Cerebellar nuclear complex (tissue), 1 donor: ENCODE measurements at places on chromosomes 4 and X.
A peak's percentile ranks its signal among the peaks of the same experiment; 100 is the strongest.

- no peak for DNase-seq
These were observed 77.1 kb downstream of the DCLK2 start for GRCh38 chr4:150155391-150155790.

- DNase-seq, result peak; percentile 49
These were observed 30.5 kb upstream of the TCEAL4 start for GRCh38 chrX:103554687-103555424.

GRCh38 chr4:98976716-98977115, 18.8 kb upstream of the METAP1 start:
- no peak for DNase-seq

DNA sequence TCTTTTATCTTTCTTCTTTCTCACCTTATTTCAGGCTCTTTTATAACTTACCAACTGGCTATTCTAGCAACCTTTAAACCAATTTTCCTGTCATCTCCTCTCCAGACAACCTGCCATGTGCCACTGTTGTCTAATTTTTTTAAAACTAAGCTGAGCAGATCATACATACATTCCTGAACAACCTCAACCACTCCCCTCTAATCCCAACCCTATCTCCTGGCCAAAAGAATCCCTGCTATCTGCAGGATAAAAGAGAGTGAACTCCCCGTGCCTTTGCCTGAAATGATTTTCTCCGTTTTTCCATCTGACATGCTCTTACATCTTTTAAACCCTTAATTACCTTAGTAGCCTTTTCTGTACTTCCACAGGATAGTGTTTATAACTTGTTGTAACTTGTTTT, 35.5 kb downstream of the DCUN1D4 start:
- DNase-seq, result no peak

DNA sequence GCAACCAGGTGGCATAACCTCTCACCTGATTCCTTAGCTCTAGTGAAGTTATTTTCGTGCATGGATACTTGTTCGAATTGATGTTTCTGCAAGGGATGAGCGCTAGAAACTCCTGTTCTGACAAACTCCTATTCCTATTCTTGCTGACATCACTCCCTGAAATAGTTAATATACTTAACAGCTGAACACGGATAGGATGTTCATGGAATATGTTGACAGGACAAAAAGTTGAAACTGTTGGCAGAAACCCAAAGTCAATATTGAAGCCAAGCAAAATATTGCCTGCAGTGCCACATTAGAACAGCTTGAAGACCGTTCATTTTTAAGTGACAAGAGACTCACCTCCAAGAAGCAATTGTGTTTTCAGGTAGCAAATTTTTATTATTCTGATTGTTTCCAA, at the start of gene KLKB1:
TSS of gene KLKB1 (plus strand) at position 287 of the 400 bp plus-strand sequence. CDS start 689 bp downstream, outside the sequence.
- DNase-seq, result no peak

GRCh38 chrX:108641589-108642272, 94.6 kb downstream of the IRS4 start:
- DNase-seq, result no peak

DNA sequence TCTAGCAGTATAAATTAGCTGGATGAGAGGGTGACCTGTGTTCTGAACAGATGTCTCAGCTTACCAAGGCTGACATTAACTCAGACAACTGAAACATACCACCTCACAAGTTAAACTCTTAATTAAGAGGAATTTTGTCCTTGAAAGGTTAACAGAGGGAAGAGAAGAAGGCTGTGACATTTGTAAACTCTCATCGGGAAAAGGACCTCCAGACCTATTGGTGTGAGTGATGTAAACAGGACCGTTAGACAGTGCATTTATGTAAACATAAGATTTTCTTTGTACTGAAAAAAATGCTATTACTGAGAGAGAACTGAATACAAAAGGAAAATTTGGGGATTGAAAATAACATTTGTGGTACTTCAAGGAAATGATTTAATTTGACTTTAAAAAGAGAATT, 308.4 kb upstream of the DIAPH2 start:
- no peak for DNase-seq

DNA sequence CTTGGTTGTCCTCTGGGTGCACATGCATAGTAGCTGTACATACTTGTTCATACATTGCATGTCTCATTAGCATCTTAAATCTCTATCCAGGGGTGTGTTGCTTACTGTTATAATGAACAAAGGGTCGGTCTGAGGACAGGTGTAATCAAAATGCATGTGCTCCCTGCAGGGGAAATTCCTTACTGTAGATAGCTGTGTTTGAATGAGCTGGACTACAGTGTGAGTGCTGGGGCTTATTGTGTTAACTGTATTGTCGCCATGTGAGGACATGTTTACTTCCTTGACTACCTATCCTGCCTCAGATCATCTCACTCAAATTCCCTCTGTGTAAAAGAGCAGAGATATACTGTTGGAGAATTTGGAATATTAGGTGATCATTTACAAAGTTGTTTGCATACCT, 98.7 kb downstream of the KLHL34 start:
- no peak for DNase-seq

DNA sequence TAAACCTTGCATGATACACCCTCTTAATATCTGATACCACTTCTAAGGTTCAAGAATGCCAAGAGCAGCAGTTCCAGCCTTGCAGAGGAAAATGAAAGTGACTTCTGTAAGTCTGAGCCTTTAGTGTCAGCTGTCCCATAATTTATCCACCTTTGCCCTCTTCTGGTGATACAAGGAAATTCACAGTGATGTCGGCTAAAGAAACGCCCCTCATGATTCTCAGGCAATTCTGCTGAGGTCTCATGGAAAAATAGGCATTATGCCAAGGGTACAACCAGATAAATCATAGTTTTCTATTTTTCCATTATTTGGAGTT, 172.2 kb upstream of the CXCL13 start:
- DNase-seq, result no peak

DNA sequence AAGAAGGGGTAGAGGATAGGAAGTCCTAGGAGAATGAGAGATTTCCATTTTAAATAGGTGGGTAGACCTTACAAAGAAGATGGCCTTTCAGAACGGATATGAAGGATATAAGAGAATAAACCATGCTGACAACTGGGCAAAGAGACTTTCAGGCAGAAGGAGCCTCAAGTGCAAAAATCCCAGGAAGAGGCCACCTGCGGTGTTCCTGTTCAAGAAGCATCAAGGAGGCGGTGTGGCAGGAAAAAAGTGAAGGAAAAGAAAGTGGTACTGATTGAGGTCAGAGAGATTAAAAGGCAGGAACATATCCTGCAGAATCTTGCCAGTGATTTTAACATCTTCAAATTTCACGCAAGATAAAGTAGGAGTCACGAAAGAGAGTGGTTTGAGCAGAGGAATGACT, 172.0 kb downstream of the FSTL5 start:
- DNase-seq, result no peak

DNA sequence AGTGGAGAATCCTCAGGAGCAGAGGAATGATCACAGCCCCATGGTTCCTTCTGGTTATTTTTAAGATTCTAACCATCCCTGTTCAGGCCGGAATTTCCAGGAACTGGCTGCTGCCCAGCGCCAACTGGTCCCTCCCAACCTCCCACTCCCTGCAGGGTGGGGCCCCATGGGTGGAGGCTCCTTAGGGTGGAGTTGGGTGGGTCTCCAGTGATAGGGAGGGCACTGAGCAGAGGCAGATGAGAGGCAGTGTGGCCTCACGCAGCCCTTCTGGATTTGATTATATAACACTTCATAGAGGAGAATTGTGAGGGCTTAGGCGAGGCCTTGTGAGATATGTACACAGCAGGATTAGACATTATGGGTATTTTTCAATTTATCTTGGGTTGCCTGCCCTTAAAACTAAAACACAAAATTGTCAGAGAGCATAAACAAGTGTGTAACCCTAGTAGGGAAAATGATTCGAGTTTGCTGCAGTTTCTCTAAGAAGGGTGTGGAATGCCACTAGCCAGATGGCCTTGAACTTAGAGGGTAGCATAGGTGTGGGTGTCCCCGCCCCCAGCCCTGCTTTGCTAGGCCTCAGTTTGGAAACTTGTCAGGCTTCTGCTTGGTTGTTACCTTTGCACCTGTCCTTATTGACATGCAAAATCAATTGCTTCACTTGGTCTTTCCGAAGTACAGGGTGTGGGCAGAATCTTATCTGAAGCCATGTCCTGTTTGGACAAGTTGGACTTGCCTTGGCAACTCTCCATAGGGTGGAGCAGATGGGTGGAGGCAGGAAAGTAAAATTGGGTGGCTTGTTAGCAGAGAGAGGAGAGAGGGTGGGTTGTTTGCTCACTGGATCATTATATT, 9.4 kb downstream of the KLF3 start:
- DNase-seq, result no peak

DNA sequence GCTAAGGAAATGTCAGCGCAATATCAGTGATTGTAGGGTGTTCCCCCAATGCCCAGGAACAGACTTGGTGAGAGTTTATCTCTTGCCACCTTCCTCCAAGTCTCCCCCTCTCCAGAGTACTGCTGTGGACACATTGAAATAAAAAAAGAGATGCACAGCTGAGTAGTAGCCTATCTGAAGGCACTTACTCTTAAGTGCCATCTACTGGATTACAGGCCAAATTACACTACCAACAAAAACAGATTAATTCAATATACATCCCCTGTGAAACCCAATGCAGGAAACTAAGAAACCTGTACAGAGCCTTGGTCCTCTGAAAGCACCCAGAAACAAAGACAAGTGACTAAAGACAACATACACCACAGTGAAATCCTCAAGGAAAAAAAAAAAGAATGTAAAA, 460.3 kb downstream of the ZIC3 start:
- no peak for DNase-seq

GRCh38 chr4:116926631-116927295, 158.6 kb downstream of the TRAM1L1 start:
- DNase-seq, result no peak

DNA sequence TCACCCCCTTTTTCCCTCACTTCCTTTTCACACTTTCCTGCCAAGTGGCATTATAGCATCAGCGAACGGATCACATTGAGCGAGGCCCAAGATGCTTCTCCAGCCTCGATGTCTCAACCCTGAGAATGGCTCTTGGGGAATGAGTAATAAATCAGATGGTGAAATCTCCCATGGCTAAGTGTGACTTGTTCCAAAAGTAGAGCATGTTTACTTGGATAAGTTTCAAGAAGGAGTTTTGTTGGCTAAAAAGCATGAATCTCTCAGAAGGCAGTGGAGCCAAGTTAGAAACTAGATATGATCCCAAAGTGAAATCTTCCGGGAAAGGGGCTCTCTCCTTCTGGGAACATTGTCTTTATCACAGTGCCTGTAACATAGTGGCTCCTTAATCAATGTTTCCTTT, 316.3 kb downstream of the CAMK2D start:
- DNase-seq, result no peak

DNA sequence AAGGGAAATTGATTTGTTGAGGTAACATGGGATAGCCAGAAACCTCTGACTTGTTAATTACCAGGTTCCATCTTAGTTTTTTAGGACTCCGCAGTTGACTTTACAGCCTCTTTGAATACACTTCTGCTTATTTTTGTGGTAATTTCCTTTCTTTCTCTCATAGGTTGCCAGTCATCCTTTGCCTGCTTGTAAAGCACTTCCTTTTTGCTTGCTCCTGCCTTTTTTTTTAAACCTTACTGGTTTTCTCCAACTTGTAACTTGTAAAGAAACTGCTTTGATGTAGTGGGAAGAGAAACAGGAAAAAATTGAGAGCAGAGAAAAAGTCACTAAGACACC, 2.6 kb downstream of the PGK1 start:
- DNase-seq, result no peak

GRCh38 chrX:48459483-48459882, 10.6 kb downstream of the SLC38A5 start:
- DNase-seq, result no peak

DNA sequence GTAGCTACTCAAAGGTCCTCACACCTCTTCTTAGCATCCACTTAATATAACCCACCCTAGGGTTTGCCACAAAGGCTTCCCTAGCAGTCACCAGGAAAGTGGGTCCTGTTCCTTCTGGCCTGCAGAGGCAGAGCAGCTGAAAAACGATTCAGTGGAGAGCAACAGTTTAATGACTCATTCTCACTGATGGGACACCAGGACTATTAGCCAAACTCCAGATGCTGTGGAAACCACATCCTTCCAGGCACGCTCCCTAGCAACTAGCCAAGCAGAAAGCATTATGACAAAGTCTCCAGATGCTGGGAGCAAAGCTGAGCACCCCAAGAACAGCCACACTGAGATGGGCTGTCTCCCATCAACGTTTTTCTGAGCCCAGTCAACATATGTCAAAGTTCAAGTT, 30.3 kb upstream of the UTP14A start:
- no peak for DNase-seq

GRCh38 chr4:147736458-147736857, 4.6 kb downstream of the ARHGAP10 start:
- DNase-seq, result no peak

DNA sequence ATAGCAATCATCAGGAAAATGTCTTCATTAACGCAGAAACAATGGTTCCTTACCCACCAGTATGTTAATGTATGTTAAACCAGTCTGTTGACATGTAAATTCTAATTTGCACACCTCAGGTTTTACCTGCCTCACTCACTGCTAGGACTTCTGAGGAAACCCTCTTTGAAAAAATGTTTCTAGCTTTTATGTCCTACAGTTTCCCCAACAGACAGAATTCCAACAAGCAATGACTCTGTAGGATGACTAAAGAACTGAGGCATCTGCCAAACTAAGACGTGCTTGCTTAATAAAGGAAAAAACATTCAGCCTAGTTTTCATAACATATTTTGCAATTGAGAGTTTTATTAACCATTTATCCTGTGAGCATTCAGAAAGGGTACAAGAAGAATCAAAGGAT, 20.6 kb upstream of the SOX3 start:
- DNase-seq, result no peak

DNA sequence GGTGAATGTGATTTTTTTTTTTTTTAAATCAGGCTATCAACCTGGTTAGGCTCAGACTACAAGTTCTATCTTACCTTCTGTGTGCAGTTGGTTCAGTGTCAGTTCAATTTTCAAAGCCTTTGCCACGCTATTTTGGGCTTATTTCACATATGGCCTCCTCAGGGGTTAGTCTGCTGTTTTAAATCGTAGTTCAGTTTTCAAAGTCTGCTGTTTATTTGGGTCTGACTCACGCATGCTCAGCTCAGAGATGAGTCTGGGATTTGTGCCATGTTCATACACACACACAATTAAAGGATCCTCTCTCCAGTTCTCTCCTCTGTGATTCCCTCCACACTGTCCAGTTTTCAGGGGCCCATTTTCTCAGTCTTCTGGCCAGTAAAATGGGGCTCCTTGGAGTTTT, 32.3 kb upstream of the ZFX start:
- no peak for DNase-seq

GRCh38 chr4:75714011-75714410, 10.4 kb upstream of the USO1 start:
- no peak for DNase-seq

GRCh38 chr4:8069102-8069752, 89.4 kb downstream of the ABLIM2 start:
- DNase-seq, result no peak

DNA sequence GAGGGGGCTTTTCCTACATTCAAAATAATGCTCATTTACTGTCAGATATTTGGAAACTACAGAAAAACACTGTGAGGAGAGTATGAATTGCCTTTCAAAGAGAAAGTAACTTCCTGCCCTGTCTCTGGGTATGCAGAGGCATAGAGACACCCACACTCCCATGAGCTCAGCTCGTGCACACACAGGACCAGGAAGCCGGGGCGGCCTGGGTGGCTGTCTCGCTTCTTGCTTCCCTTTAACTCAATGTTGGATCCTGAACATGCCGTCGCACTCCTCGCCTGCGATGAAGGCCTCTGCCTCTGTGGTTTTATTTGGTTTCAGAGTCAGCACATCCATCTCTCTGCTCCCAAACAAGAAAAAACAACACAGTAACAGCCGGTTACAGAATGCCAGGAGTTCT, 40.1 kb upstream of the GPR78 start:
- DNase-seq, result no peak

GRCh38 chrX:57772637-57773036, 92.6 kb upstream of the NLRP2B start:
- DNase-seq, result no peak

GRCh38 chr4:78634011-78634664, 82.6 kb downstream of the ANXA3 start:
- DNase-seq, result no peak
